Activated T-helper 2 cell treated with anti-CD3 and anti-CD28 coated beads, Interferon-gamma antibody, Interleukin-2, Interleukin-4, amounts not matched to agents 10 μg/mL and 5 μg/mL and 100 μg/mL, durations not matched to agents 14 hours and 24 hours and 36 hours (primary cell): ENCODE measurements at places on chromosomes 3 and 15.

DNA sequence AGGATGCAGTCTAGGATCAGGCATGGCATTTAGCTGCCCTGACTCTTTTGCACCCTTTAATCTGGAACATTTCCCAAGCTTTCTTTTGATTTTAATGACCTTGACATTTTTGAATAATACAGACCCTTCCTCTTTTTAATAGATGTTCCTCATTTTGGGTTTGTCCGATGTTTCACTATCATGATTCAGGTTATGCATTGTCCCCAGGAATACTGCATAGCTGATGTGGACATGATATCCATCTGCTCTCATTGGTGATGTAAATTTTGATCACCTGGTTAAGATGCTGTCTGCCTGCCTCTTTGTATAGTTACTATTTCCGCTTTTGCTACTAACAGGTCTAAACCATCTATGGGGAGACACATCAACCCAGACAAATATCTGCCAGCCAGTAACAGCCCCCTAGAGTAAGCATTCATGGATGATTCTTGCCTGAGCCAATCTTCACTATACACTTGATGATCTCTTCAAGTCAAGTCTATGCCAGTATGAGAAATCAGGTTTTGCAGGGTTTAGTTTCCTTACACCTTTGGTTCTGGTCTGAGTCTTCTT, 50.6 kb upstream of the ULK4 start:
- DNase-seq = no peak

DNA sequence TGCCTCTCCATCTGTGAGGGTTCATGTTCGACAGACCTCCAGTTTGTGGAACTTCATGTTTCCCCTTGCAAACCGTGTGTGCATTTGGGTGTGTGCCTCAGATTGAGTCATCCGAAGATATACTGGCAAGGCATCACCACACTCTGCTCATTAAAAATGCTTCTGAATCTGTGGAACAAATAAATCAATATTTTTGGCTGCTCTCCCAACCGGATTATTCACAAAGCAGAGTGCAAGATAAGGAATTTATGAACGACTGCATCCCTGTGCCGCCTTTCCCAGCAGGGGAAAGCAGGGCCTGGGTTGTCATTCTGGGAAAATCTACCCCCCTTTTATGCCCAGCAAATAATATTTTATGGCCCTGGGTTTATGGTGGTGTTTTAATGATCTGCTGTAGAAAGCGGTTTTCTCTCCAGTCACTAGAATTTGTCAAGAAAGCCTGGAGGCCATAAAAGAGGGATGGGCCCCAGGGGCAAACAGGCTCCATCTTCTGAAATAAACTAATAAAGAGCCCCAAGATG, 4.2 kb upstream of the WNT5A start:
- DNase-seq = no peak

DNA sequence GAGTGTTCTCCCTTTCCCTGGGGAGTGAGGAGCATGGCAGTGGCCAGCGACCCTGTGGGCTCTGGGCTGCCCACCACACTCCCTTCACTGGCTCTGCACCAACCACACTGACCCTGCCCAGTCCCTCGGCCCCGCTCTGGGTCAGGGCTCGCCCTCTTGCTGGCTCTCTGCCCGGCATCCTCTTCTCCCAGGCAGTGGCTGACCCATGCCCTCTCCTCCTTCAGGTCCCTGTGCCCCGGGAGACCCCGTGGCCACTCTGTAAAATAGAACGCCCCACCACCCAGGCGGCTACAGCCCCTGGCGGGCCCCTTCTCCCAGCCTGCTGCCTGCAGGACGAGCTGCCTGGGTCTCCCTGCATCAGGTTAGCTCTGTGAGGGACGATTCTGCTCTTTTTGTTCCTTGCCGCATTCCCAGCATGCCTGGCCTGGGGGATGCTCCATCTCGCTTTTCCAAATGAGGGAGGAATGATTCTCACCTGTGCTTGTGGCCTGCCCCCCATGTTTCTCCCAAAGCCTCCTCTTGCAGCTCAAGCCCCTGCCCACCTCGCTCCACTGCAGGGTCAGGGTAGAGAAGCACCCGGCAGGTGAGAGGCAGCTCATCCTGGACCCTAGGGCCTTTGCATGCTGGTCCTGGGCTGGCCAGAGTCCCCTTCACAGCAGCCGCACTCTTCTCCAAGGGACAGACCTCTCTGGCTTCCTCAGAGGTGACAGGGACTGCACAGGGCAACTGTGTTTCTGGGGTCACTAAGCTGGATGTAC, 14.5 kb upstream of the CFAP100 start:
- no peak for DNase-seq

DNA sequence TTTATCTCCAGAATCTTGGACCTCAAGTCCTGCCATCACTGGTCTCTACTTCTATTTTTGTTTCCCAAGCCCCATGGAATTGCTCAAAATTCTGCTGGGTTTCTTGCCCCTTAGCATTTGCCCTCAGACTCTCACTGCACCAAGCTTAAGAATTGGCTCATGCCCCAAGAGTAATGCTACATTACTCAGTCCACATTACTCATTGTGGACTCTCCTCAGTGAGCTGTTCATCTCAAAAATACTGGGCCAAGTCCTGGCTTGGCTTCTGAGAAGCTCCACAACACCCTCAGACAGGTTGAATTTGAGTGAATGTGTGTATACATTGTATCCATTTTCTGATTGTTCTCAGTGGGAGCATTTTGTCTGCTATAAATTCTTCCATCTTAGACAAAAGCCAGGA, 364.4 kb upstream of the ARHGEF26 start:
- DNase-seq = no peak

DNA sequence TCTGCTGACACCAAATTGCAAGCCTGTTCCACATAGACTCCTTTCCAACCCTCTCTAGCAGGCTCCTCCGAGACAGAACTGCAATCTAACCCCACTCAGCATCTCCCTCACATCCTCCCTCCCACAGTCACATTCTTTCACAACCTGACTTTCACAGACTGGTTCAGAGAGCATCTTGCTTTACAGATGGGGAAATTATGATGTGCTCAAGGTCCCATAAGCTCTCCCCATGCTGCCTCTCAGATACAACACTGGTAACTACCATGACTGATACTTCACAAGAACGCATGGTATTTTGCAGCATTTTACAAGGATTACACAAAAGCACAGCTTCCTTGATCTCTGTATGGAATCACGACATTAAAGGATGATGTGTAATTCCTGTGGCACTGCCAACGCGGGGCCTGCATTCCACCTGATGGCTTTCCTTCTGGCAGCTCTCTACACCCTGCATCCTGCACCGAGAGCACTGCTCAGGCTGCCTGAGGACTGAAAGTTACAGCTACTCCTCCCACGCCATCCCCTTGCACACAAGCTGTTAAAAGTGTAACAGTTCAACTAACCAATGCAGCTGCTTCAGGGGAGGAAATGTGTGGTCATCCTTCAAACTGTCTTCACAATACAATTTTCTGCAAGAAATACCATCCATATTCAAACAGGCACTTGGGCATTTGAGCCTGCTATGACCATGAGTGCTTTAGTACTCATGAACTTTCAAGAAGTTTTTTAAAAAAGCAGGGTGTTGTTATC, 27.6 kb downstream of the TBC1D2B start:
- DNase-seq = peak; percentile 57

GRCh38 chr3:127706312-127706711, 33.6 kb downstream of the ABTB1 start:
- DNase-seq = no peak

GRCh38 chr3:50873376-50874157, 198.8 kb downstream of the DOCK3 start:
- DNase-seq = no peak

DNA sequence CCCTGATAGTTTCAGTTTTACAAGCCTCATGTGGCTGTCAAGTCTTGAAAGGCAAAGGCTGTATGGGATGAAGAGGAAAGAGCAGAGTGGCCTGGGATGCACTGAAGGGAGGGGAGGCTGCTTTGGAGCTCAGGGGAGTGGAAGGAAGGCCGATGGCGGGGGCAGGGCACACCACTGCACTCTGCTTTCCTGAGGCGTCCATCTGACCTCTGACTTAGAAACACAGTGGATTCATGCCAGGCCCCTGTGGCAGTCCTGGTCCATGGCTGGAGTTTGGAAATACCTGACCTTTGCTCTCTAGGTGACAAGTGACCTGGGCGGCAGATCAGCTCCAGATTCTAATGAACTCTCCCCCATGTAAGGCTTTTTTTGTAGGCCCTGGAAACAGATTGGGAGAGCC, 19.0 kb downstream of the FAH start:
- DNase-seq = no peak

- DNase-seq = no peak
Observed at GRCh38 chr15:43509660-43510199, 7.7 kb upstream of the MAP1A start.

- no peak for DNase-seq
Observed at GRCh38 chr15:63818191-63818590, 15.6 kb downstream of the HERC1 start.

- no peak for DNase-seq
Observed at GRCh38 chr3:67783281-67784250, 129.2 kb upstream of the SUCLG2 start.
